ENCODE measurements at places on chromosomes 1 and 21.

DNA sequence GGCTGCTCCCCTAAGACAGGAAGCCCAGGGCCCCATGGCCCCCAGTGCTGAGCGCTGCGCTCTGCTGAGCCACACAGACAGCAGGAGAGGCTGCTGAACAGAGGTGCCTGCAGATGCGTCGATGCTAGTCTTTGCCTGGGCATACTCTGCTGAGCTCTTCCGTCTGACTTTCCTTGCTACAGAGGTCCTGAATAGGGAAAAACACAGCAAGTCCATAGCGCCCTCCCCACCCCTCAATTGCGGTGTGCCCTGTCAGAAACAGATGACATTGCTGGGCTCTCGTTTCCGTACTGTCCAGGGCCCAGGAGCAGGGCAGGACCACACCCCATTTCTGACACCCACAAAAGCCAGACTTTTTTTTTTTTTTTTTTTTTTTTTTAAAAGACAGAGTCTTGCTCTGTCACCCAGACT is 252.5 kb downstream of the SDCCAG8 start:
- no peak for DNase-seq

DNA sequence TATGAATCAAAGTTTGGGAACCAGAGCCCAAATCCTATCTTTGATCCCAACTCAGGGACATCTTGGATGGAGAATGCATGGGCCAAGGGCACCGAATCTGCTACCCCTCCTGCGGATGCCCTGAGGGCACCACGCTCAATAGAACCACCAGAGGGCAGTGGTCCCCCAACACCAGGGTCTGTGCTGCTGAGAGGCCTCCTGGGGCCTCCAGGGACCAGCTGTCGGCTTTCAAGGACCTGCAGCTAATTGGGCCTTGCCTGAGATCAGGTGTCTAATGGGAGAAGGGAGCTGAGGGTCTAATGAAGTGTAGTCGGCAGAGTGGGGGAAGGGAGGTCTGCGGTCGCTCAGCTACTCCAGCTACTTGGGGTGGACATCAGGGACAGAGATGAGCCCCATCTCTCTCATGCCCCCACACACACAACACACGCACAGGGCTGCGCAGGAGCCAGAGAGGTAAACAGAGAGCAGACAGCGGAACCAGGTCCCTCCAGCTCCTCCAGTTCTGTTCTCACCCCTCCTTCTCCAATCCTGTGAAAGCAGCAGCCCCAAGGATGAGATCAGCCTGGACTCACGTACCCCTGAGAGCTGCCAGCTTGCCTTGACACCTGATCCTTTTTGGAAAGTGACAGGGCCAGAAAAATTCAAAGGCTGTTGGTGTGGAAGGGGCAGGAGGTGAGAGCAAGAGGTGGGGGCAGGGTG is 34.9 kb upstream of the PPP1R15B start:
- DNase-seq: peak; percentile 76

DNA sequence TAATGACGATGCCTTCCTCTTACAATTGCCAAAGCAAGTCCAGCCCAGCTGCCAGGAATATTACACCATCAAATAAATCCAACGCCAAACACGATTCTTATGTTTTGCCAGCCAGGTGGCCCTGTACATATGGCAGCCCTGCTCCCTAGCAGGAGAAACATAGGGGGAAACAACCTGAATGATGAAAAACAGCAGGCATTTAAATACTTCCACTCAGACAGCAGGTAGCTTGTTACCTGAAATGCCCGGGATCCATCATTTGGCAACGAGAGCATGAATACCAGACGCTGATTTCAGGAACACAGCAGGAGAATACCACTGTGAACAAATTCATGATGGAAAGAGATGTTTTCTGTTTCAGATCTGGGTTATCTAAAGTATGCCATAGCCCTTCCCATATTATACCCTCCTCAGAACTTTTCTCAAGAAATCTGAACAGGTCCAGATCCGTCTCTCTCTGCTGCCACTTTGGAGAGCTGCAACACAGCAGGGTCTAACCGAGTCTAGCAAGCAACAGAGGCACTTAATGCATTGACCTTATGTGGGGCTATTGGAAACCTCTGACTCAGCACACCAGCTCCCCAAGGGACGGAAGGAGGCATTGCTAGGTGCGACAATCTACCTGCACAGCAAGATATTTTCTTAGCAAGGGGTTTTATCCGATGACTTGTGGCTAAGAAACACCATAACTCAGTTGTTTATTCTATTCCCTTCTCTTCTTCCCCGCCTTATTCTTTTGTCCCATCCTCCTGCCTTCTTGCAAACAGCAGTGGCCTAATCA is 166.3 kb downstream of the BARHL2 start:
- no peak for DNase-seq

GRCh38 chr1:19622204-19622603 is 21.9 kb upstream of the NBL1 start:
- no peak for DNase-seq

DNA sequence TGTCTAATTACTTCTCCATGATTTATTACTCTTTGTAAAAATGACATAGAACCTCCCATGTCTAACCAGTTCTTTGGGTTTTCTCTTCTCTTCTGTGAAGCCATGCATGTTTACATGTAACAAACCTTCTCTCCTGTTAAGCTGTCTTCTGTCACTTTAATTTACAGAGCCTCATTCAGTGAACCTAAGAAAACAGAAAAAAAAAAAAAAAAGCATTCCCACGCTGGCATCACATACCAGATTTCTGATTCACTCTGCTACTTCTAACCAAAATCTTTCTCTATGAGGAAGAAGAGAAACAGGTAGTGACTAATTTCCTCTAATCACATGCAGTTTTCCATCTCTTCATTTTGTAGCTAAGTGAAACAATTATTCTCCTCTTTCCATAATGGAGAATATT is 141.4 kb upstream of the CXADR start:
- no peak for DNase-seq

DNA sequence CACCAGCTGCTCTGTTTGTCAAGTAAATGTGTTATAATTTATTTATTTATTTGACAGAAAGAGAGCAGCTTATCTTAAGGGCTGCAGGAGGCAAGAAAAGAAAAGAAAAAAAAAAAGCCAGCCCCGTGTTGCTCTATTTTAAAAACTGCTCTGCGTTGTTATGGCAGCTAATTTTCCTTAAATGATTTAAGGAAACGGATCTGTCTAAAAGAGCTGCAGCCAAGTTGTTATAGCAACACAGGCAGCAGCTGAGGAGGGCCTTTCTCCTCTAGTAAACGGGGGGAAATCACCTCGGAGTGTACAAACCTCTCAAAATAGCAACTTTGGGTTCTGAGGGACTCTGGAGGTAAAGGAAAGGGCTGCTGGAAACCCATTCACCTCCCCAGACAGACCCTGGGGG is 149.2 kb downstream of the BEND5 start:
- no peak for DNase-seq

GRCh38 chr1:12572522-12572921 is 45.5 kb downstream of the DHRS3 start:
- no peak for DNase-seq

DNA sequence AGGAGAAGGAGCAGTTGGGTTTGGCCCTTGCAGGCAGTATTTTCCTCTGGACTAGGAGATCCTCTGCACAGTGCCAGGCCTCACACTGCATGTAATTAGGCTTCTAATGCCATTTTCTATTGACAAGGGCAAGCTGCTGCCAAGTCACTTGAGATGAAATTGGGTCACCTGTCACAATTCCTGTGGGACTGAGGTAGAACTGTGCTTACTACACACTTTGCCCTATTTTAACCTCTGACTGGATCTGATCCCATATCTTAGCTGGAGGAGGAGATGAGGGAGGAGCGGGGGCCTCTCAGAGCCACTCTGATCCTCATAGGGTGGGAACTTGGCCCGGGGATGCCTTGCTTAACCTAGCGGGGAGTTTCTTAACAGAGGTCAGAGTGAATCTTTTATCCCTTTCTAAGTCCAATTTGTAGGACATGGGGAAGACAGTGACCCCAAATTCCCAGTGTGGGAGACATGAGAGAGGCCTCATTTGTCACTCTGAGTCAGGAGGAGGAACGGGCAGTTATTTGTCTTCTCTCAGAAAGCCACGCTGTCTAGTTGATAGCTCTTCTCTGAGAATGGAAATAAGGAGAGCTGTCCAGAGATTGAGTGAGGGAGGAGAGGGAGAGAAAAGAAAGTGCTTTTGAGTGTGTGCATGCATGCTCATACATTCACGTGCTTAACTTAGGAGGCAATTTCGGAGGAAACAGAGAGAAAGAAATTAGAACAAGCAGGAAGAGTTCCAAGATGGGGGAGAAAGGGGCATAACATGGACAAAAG is 121.3 kb downstream of the CACNA1E start:
- DNase-seq: no peak

DNA sequence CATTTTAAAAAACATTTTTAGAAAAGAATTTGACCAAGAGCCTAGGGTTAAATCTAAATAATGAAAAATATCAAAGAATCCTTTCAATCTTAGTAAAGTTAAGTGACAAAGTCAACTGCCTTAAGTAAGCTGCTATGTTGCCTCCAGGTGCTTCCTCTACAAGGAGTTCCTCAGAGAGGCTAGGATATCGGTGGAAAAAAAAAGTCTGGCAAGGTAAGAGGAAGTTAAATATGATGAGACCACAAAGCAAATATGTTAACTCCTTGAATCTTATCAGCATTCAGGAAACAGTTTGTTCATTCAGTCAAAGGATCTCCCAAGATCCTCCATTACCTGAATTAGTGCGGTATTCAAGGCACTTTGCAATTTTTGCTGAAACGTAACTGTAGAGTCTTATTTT is 563.5 kb downstream of the PTPRC start:
- DNase-seq: no peak

DNA sequence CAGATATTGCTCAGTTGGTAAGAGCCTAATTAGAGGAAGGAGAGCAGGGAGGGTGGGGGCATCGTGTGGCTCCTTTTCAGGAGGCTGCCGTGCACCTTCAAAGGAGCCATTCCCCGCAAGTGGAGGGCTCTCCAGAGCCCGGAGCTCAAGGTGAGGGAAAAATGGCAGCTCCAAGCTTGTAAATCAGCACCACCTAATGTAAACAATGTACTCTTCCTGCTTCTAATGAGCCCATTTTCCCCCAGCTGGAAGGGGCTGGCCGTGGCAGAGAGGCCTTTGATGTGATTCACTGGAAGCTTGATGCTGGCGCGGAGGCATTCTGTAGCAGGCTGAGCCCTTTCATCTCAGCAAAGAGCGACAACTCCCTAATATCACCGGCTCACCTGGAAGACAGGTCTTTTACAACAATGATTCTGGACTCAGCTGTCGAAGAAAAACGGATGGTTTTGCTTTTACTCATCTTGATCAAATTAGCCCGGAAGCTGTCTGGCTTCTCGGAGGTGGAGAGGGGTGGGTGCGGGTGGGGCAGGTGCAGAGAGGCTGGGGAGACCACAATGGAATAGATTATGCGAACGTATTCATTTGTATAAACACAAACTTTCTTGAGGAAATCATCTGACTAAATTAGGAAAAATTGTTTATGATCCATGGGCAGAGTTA is 112.5 kb downstream of the RRAGC start:
- DNase-seq: no peak

DNA sequence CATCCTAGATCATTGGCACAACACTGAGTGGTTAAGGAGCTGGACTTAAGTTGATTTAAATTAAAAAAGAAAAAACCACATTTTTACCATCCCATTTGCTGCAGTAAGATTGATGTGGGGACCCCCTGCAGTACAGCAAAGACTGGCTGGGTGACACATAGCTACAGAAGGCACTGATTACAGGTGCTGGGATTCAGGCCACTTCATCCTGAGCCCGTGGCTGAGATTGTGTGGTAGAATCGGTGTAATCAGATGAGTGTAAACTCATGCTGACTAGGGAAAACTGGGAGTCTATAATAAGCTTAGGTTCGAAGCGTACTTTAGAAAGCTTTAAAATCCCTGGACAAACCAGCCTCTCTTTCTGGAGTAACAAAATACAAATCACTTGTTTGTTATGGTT is 70.1 kb downstream of the SLC25A24 start:
- no peak for DNase-seq

DNA sequence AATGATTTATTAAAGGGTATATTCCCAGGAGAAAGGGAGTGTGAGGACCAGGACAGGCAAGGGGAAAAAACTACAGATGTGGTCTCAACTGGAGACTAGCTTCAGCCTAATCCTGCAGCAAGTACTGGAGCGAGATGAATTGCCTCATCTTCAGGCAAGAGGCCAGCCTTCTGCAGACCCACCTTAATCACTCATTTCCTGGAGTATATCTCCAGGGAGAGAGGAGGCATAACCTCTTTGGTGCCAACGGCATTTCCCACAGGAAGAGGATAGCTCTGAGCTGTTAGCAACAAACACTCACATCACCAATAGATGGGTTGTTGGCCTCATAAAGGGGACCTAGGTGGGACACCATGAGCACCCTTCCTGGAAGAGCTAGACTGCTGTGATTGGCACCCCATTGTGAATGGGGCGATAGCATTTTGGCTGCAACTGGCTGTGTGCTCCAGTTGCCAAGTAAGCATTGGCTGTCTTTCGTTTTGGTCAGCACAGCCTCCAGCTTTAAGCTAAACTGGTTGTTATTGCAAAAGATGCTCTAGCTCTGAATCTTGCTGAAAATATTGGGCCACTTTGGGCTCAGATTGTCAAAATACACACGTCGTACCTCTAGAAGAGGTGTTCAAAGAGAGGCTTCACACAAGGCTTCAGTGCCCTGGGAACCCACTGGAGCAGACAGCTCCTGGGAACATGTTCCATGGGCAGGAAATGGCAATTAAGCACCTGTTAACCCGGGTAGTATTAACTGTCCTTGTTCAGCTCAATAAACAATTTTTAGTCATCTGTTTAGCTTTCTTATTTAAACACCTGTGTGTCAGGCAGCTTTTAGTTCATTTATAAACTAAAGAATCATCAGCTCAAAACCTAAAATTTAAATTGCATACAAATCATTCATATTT is 314.8 kb upstream of the C1orf87 start:
- DNase-seq: no peak

DNA sequence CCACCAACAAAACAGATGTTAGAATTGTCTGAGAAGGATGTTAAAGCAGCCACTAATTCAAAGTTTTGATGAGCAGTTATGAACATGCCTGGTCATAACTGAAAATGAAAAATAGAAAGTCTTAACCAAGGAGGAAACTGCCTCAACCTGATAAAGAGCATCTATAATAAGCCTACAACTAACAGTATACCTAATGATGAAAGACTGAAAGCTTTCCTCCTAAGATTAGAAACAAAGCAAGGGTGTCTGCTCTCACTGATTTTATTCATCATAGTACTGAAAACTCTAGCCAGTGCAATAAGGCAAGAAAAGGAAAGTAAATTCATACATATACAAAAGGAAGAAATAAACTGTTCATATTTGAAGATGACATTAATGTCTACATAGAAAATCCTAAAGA is 82.0 kb downstream of the KCNK1 start:
- DNase-seq: no peak

DNA sequence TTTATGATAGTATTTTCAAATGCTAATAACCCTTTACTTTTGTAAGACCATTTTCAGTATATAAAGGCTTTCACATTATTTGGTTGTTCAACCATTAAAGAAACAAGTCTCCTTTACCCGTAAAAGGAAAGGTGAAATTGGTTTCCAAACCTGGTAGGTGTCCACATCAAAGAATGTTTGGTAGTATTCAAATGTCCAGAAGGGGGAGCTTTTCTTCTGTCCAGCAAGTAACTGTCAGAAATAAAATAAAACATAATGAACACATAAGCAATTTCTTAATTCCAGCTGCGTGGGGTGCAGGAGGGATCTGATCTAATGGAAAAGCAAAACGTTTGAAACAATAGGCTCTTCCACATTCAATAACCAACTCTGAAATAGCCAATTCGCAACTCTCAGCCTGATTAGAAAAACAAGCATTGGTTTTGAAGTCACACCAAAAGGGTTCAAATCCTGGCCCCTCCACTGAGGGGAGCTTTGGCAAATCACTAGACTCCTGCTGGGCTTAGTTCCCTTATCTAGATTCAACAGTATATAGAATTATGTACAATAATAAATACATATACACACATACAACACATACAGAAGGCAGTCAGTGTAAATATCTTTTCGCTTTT is 11.0 kb downstream of the YIPF1 start:
- no peak for DNase-seq
